ENCODE measurements at places on chromosomes 12 and 14. TPM values are rescaled to one million over a fixed set of nuclear protein-coding genes. Genes with fewer than 3 reads are reported as not detected.

The LRIG3 gene
- 30.6 TPM for total RNA-seq

The KRT74 gene
- total RNA-seq = 0.13 TPM

GRCh38 chr14:70700955-70701585 is 59.4 kb downstream of the TTC9 start:
- no peak for DNase-seq

- peak; percentile 61 for DNase-seq
Observed at GRCh38 chr12:47977046-47977771, 13.8 kb downstream of the TMEM106C start.

DNA sequence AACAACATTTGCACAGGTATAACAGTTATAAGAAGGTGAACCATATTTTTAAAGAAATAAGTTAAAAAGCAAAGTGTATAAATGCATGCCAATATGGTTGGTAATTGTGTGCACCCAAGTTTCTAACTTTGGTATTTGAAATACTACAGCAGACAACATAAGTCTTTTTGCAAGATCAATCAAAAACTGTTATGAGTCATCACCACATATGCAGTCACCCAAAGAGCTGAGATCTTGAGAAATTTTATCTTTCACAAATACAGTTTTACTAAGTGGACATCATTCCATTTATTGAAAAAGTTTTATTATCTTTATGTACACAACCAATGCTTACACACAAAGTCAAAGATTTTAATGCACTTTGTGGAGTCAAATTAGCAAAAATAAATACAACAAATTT is 7.0 kb upstream of the ACSS3 start:
- peak; percentile 26 for DNase-seq

DNA sequence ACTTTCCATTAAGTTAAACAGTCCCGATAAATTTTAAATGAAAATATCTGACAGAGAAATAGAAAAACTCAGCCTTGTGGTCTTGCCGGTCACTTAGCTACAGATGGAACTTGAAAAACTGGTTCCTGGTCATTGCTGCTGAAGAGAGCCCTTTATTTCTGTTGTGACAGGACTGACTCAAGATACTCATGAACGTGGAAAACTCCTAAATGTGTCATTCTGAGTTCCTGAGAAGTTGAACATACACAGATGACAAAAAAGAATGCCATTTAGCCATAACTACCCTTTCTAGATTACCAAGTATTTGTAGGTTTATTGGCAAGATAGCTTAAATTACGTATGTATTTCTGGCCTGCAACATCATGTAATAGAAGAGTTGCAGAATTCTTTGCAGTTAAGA is 134.2 kb downstream of the HMGA2 start:
- DNase-seq = peak; percentile 93

- no peak for DNase-seq
Observed at GRCh38 chr14:62097824-62098223, 335.6 kb downstream of the SNAPC1 start.

The C3AR1 gene
- not detected for total RNA-seq

Data from bronchial epithelial cell (primary cell).